ENCODE measurements at places on chromosomes 16 and 17.

GRCh38 chr17:69733171-69734012 lies 318.9 kb downstream of the MAP2K6 start:
- no peak for DNase-seq

DNA sequence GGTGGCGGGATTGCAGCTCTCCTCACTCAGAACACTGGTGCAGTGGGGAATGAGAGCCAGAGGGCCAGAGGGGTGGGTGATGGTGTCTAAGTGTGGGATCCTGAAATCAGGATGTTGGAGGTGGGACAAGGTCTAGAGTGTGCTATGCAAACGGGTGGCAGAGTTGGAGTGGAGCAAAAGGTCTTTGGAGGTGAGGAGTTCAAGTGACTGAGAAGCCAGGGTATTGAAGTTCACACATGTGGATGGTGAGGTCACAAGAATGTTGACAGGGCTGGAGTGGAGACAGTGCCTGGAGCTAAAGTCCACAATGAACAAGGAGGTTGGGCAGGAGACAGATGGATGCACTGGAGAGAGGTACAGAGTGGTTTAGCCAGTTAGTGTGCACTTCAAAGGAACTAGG lies 38.3 kb upstream of the MAP3K14 start:
- DNase-seq = no peak

- peak; percentile 77 for DNase-seq
Measured at GRCh38 chr17:66715745-66716156, 119.2 kb upstream of the CACNG5 start.

GRCh38 chr17:35709874-35710273 lies 21.6 kb upstream of the RASL10B start:
- no peak for DNase-seq

GRCh38 chr16:13519871-13520270 lies 400.1 kb upstream of the ERCC4 start:
- no peak for DNase-seq

DNA sequence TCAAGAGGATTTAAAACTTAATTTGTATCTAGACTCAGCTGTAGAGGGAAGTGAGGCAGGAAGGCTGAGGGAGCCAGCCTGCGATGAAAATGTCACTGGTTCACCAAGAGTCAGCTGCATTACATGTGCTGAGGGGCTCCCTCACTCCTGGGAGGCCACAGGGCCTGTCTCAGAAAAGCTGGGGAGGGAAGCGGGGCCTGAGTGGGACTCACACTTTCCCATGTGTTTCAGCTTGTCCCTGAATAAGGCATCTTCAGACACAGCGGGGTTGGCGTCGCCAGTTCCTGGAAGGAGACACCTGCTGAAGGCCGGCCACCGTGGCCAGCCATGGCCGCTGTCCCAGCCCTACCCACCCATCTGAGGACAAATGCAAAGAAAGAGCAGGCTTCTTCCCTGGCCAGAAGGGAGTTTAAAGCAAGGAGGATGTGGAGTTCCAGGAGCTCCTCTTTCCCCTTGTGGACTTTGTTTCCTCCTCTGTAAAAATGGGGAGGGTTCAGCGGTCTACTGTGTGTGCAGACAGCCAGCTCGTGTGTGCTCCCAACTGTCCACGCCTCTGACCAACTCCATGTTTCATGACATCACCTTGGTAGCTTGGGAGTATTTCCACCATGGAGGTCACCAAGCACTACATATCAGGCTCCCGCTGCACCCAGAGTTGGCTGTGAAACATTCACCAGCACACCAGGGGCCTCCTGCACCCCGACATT lies 19.2 kb upstream of the MRPS23 start:
- no peak for DNase-seq

DNA sequence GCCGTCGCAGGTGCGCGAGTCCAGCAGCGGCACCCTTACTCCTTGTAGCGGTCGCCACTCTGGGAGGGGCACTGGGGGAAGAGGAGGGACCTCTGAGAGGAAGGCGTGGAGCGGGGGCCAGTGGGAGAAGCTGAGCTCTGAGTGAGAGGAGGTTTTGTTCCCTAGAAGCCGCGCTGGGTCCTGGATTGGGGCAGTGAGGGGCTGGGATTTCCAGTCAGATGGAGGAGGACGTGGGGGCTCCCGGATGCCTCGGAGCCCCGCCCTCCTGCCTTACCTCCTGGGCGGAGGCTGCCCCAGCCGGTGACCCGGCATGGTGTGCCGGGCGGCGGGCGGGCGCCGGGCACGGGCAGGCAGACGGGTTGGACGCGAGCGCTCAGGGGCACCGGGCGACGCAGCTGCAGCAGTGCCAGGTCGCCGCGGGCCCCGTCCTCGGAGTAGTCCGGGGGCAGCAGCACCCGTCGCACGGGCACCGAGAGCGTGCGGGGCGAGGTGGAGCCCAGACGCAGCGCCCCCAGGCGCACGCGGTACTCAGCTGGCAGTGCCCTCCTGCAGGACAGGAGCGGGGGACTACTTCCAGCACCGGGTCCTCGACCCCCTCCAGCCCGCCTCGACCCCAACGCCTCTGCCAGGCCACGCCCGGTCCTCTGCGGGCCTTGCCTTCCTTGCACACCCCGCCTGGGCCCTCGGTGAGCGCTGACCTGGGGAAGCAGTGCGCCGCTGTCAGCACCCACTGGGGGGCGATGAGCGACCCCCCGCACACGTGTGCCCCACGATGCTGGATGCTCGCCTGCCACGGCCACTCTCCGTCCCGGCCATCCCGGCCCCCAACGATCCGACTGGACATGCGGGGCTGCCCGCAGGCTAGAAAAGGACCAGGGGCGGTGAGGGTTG lies 2.0 kb downstream of the PRSS33 start:
- DNase-seq = peak; percentile 50

- no peak for DNase-seq
Measured at GRCh38 chr17:17343896-17344506, 40.8 kb downstream of the NT5M start.

DNA sequence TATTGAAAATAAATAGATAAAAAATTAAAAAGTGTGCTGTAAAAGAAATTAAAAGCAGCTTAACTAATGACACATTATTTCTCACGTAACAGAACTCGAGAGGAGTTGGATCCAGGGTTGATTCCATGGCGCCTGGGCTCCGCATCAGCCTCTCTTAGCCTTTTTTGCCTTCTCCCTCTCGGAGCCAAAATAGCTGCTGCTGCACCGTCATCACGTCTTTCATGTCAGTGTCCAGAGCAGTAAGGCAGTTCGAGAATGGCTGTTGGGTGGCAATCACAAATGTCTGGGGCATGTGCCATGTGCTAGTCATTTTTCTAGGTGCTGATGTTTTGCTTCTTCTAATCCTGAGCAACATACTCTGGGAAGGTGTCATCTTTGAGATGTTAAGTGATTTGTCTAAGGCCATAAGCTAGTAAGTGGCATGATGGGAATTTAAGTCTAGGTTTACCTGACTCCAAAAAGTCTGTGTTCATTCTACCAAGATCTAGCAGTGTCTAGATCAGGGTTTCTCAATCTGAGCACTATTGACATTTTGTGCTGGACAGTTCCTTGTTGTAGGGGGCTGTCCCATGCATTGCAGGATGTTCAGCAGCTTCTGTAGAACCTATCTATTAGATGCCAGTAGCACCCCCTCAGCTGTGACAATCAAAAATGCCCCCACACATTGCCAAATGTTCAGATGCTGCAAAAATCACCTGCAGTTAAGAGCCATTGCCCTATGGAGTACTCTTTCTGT lies 280.4 kb downstream of the HAPSTR1 start:
- DNase-seq = no peak

- DNase-seq = no peak
Measured at GRCh38 chr17:18257268-18257981, 1.1 kb downstream of the FLII start.

- no peak for DNase-seq
Measured at GRCh38 chr17:82060001-82060380, 5.6 kb downstream of the DUS1L start.

DNA sequence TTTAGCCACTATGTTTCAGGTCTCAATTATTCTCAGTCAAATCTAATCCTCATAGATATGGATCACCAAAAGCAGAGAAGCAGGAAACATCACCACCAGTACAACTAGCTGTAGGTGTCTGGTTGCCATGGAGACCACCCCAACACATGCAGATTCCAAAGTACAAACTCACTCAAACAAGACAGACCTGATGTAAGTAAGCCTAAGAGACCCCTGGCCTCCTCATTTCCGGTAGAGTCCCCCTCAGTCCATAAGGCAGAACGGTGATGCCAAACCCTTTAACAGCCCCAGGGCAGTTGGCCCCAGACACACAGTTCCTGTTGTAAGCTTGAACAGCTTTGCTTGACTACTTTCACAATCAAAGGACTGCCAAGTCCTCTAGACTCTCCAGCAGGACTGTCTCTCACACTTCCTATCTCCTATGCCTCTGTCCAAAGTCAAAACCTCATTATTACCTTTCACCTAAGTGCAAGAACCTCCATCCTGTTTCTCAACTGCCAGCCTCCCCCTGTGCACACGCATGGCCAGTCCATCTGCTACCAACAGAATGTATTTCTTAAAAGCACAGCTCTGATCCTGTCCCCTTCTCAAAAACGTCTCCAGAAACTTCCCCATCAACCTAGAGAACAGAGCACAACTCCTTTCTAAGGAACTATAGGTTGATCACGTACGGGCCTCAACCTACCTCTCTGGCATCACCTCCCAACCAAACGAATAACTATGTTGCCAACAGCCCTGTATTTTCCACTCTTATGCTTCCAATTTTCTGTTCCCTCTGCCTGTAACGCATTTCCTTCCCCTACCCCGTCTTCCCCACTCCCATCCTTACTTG lies 23.9 kb downstream of the SLC39A11 start:
- DNase-seq = peak; percentile 24

GRCh38 chr16:102060-102855 lies 24.2 kb downstream of the MPG start:
- DNase-seq = no peak

DNA sequence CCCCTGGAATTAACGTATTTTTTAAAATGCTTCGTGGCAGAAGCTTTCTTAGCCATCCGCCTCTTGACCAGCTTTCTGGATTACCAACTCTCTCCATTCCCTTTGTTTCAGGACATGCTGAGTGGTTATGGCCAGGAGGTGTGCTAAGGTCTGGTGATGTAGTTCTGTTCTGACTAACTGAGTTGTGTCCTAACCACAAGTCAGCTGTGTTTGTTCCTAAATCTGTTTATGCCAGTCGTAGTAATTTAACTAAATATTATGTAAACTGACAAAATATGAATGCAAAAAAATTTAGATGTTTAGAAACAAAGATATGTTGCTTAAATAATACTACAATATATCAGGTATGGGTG lies 61.6 kb downstream of the MRTFB start:
- no peak for DNase-seq

DNA sequence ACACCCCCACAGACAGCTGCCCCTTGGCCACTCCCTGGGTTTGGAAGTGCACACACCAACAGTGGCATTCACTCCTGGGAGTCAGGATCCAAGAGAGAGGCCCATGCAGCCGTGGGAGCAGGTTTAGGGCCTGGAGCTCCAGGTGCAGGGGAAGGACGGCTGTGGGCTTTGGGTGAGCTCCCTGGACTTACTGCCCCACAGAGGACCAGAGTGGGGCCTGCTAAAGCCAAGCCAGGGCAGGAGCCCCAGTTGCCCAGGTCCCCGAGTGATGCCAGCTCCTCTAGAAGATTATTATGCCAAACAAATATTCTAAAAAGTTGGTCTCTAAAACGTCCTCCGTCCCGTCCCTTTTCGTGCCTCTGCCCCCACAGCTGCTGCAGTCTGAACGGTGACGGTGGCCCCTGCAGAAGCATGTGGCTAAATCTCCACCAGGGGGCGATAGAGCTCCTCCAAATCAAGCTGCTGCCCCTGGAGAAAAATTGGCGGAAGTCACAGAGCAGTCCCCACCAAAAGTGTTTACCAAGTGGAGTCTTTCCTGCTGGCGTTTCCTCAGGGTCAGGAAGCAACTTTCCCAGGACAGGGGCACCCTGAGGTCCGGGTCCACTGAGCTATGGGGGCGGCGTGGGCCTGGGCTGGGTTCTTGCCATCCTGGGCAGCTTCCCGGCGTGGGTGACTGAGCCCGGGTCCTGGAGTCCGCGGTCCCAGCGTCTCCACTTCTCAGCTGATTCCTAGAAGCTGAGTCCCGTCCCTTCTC lies 4.2 kb downstream of the ARMC7 start:
- peak; percentile 93 for DNase-seq

DNA sequence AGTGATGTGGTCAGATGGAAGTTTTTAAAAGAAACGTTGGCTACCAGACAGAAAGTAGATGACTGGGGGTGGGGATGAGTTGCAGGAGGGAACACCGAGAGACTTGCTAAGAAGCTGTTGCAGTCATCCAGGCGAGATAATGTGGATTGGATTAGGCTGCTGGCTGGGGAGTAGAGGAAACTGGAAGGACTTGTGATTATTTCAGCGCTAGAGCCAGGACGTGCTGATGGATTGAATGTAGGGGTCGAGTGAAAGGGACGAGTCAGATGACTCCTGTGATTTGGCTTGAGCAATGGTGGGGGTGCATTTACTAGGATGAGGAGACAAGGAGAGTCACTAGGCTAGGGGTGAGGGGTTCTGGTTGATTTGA lies 88.5 kb downstream of the CLEC16A start:
- DNase-seq = no peak

DNA sequence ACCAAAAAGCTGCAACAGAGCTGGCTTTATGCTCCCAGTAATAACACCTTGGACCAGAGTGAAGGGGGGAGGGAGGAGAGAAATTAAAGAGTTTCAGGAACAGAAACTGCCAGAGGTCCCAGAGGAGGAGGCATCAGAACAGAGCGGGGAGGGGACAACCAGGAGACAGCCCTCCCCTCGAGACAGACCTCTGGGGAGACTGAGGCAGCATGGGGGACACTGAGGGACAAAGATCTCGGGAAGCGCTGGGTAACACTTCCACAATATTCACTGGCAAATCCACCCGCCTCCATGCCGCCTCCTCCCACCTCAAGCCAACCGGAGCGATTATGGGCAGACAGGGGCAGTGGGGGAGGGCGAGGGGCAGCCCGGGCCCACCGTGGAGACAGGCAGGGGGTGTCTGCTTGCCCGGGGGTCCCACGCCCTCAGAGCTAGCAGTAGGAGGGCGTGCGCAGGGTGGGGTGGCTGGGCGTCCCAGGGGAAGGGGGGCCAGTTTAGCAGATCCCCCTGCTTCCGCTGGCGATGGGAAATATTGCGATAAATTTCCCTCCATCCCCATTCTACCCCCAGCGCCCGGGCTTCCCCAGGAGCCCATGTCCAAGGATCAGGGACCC lies 1.2 kb downstream of the PCGF2 start:
- no peak for DNase-seq

DNA sequence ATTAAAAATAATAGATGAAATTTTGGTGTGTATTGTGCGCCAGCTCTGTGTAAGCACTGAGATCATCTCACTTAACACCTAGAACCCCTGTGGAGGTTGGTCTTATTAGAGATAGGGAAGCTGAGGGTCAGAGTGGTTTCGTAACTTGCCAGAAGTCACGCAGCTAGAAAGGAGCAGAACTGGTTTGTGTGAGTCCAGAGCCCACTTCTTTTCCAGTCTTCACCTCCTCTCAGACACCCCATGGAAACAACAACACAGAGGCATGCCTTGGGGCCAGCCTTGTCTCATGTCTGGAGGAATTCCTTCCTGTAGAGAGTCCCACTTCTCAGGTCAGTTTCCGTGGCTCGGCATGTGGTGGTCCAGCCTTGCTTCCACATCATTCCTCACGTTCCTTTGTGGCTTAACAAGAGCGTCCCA lies 16.5 kb downstream of the YPEL2 start:
- no peak for DNase-seq

- no peak for DNase-seq
Measured at GRCh38 chr17:32878211-32878610, 1.3 kb upstream of the MYO1D start.
